DMS 273 treated with DMSO at 0.1 percent for 48 hours (cell line): ENCODE measurements at places on chromosomes 7 and 10.

DNA sequence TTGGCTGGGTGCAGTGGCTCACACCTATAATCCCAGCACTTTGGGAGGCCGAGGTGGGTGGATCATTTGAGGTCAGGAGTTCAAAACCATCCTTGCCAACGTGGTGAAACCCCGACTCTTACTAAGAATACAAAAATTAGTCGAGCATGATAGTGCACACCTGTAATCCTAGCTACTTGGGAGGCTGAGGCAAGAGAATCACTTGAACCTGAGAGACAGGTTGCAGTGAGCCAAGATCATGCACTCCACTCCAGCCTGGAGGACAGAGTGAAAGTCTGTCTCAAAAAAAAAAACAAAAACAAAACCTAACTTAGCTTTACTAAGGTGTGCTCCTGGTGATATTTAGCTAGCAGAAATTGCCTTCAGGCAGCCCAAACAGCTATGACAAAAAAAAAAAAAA lies 24.3 kb upstream of the VDAC2 start:
- DNase-seq: no peak

DNA sequence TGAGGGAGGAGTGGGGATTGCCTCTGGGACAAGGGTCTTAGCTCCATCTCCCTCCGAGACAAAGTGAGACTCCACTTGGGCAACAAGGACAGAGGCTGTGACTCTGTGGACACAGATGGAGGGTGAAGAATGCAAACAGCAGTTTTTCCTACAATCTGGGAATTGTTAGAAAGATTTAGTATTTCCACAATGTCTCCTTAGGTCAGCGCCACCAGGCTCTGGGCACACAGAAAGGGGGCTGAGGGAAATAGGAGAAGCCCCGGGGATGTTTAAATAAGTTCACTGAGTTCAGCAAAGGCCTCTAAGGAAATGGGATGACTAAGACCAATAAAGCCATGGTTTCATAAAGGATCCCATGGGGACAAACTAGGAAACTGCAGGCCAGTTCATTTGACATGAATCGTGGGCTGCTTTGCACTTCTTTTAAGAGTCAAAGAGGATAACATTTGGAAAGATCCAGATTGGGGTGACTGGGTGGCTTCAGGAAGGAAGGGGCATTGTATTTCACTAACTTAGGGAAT lies 219.8 kb upstream of the GLI3 start:
- no peak for DNase-seq

DNA sequence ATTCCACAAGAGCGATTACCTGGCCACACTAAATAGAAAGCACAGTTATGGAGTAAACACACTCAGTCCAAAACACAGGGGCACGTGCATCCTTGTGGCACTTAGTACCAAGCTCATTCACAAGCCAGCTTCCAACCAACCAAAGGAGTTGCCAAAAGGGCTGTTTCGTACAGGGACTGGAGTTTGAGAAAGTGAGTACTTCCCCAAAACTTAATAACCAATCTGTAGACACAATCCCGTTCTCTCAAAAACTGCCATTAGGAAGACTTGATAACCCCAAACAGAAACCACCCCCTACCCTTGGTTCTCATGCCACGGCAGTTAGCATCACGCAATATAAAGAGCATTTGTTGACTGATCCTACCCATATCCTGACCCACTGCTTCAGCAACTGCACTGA lies 166.2 kb upstream of the ASAH2 start:
- DNase-seq: no peak

DNA sequence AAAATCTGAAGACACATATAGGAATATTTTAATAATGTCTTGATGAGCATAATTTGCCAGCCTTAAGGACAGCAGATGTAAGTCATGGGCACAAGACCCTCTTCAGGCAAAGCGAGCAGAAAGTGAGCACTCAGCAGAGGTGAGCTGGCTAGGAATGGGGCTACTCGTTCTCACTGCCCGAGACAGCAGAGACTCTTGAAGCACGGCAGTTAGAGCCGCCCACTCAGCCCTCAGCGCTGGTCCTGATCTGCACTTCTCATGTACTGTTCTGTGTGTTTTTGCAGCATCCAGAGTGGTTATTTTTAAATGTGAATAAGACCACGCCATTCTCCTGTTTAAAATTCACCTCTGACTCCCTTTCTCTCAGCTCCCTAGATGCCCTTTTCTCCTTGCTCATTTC lies 65.3 kb downstream of the GFRA1 start:
- DNase-seq: no peak

- no peak for DNase-seq
Observed at GRCh38 chr7:332020-332517, 42.1 kb downstream of the FOXL3 start.

GRCh38 chr10:24351961-24352360 lies 143.0 kb downstream of the KIAA1217 start:
- DNase-seq: no peak

DNA sequence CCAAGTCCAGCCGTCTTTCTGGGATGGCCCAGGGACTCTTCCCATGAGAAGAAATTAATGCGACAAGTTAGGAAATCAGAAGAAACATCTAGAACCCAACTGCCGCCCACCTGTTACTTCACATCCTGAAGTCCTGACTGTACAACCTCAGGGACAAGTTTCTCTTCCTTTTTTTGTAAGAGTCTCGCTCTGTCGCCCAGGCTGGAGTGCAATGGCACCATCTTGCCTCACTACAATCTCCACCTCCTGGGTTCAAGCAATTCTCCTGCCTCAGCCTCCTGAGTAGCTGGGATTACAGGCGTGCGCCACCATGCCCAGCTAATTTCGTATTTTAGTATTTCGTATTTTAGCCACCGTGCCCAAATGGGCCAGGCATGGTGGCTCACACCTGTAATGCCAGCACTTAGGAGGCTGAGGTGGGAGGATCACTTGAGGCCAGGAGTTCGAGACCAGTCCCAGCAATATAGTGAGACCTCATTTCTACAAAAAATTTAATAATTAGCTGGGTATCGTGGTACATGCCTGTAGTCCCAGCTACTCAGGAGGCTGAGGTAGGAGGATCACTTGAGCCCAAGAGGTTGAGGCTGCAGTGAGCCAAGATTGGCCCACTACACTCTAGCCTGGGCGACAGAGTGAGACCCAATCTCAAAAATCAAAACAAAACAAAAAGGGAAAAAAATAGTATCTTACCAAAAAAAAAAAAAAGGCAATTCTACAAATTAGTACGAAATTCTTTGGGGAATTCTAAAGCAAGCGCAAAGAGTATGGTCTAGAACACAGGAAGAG lies 20.8 kb downstream of the LAT2 start:
- no peak for DNase-seq

GRCh38 chr7:95619921-95620320 lies 23.6 kb upstream of the PDK4 start:
- DNase-seq: no peak

- no peak for DNase-seq
Observed at GRCh38 chr10:8365935-8366911, 311.7 kb downstream of the GATA3 start.

- no peak for DNase-seq
Observed at GRCh38 chr7:46811529-46811928, 770.4 kb downstream of the TNS3 start.

- DNase-seq: no peak
Observed at GRCh38 chr7:27484451-27484850, 178.2 kb downstream of the HIBADH start.

DNA sequence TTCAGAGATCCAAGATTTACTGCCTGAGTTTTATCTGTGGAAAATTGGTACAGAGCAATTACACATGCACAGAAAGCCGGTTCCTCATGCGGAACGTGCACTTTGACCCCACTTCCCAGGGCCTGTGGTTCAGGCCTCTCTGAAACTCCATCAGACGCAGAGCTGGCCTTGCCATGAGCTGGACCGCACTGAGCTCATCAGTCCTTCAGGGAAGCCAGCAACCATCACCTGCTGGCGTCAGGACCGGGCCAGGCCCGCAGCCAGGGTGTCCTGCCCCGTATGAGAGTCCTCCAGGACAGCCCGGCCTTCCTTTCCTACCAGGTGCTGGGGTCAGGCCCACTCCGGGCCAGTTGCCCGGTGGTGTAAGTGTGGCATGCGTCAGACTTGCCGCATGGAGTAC lies 446.5 kb upstream of the FOXK1 start:
- no peak for DNase-seq

- no peak for DNase-seq
Observed at GRCh38 chr10:94493463-94493862, 52.1 kb upstream of the HELLS start.

DNA sequence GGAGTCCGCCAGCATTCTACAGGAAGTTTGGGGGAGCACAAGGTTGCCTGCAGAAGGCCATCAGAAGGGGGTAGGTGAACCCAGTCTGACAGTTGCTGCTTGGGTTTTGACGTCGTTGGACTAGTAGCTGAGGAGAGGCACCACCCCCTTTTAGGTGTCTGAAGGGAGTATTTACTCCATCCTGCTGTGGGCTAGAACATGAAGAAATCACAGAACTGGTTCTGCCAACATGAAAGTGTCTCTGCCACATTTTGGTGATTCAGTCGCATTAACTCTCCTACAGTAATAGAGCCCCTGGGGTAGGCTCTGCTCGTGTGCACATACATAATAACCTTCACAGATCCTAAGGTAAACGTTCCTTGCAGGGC lies 834 bp upstream of the TRIL start:
- DNase-seq: no peak

DNA sequence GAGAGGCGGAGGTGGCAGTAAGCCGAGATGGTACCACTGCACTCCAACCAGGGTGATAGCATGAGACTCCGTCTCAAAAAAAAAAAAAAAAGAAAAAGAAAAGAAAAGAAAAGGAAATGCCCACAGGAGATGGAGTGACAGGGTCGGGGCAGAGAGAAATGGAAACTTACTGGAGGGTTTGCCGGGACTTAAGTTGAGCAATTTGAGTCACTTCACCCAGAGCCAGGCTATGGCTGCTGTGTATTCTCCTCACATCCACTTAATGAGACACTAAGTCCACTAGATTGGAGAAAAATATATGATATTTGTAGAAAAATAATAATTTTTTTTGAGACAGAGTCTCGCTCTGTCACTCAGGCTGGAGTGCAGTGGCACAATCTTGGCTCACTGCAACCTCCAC lies 4.6 kb upstream of the PFKFB3 start:
- DNase-seq: no peak

DNA sequence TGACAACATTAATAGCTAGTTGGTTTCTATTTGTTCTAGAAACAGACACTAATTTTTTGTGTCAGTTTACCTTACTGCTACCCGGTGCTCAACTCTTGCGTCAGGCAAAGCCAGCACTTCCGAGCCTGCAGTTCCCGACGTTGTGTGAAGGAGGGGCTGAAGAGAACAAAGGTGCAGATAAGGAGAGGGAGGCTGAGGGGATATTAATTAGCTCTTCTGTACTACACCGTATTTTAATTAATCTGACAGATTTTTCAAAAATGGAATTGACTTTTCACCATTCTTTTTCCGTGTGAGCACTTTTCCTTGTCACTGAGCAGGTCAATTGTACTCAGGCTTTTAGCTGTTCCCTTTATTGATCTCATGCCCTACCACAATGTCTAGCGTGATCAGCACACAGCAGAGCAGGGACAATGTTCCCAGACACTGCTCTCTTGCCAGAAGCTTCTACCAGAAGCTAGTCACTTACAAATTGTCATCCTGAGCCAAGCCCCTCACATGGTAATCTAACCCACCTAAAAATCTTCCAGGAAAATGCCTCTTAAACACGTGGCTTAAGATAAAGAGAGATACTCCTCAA lies 650.5 kb upstream of the MKI67 start:
- no peak for DNase-seq

DNA sequence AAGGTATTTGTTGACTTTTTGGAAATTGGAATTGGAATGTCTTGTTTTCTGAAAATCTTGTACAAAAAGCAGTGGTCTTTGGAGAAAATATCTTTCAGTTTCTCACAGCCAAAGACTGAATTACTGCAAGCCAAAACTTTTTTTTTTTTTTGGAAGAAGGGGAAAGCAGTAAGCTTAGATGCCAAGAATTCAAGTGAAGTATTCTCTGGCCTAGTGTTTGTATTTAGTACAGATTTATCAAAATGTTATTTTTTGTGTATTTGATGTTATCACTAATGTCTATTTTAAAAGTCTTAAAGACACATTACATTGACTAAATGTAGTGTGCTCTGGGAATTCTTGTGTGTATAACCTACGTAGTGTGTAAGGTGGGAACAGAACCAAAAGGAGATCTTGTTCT lies 6.2 kb downstream of the TET1 start:
- no peak for DNase-seq

DNA sequence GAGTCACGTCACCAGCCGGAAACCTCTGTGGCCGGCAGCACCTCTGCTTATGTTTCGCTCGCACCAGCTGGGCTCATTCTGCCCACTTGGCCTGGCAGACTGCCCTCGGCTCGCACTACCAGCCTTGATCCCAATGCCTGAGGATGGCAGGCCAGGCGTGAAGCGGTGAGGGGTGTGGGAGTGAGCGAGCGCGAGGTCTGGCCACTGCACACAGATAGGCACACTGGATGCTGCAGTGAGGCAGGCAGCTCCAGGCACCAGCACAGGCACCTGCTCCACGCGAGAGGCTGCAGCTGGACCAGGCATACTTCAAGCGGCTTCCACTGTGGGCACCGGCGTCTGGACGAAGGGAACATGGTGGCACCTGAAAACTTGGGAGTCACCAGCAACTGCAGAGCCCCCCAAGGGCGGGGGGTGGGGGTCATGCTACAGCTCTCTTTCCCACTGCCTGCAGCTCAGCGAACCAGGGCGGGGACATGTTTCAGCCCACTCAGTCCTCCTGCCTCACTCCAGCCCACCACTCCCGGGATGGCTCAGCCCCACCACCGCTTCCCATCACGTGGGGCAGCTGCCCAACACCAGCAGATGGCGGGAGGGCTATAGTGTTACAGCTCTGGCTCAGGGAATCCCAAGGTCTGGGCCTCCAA lies 5.4 kb upstream of the DMTF1 start:
- DNase-seq: peak; percentile 88

DNA sequence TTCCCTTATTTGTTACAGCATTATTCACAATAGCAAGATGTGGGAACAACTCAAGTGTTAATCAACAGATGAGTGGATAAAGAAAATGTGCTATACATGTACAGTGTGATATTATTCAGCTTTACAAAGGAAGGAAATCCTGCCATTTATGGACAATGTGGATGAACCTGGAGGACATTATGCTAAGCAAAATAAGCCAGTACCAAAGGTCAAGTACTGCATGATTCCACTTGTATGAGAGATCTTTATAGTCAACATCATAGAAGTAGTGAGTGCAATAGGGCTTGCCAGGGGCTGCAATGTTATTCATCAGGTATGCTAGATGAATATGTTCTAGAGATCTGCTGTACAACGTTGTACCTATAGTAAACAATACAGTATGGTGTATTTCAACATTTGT lies 138.5 kb upstream of the AGR3 start:
- DNase-seq: no peak

GRCh38 chr10:338171-339037 lies 203.1 kb downstream of the ZMYND11 start:
- no peak for DNase-seq

- DNase-seq: no peak
Observed at GRCh38 chr10:73379064-73379748, 20.5 kb upstream of the CFAP70 start.
